Activated CD8-positive, alpha-beta memory T cell treated with anti-CD3 and anti-CD28 coated beads, Interleukin-2, amount 50 U/mL, for 48 hours (primary cell): ENCODE measurements at places on chromosomes 7 and 10.

DNA sequence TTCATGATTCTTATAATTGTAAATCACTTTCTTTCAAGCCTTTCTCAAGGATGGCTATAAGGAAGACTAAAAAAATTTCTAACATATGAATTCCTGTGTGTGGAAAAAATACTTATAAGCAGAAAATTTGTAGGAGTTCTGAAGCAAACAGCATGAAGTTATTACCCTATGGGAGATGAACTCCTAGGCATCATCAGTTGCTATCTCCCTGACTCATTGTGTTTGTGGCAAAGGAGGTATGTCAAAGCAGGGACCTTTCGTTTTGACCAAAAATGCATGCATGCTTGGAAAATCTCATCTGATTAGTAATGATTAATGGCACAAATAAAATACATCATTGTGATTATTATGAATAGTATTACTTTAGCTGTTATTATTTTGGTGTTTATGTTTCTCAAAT lies 59.4 kb downstream of the CALCR start:
- DNase-seq = no peak

- no peak for DNase-seq
Measured at GRCh38 chr7:131354390-131354789, 26.7 kb downstream of the MKLN1 start.

- DNase-seq = no peak
Measured at GRCh38 chr7:90857603-90858002, 261.5 kb downstream of the CDK14 start.

DNA sequence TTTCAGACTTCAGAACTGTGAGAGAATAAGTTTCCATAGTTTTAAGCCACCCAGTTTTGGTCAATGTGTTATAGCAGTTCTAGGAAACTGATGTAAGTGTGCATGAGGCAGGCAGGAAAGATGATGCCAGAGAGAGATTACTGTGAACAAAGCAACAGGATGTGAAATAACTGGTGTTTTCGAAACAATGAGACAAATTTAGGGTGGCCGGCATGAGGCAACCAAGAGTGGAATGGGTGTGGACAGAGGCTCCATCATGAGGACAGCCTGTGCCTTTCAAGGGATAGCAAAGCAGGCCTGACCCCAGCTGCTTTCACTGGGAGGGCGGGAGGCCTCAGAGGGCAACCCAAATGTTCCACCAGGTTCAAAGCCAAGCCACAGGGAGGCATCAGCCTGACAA lies 67.3 kb upstream of the UCN3 start:
- no peak for DNase-seq

GRCh38 chr10:97462309-97462708 lies 16.3 kb downstream of the ZDHHC16 start:
- DNase-seq = no peak

GRCh38 chr7:72187179-72187578 lies 225.0 kb downstream of the CALN1 start:
- no peak for DNase-seq

DNA sequence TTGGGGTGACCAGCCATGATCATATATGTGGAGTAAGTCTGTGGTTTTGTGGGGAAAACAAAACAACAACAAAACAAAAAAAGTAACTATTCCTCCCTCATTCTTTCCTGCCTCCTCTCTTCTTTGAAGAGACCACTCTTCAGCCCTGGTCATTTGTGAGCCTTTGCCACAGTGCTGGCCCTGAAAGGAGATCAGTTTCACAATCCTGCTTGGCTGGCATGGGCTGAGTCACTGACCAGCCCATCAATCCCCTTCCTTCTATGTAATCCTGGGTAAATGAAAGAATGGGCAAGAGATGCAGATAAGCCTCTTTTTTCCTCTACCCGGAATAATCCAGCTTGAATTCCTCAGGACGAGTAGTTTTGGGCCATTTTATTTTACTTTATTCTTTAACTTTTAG lies 13.6 kb downstream of the CSTF2T start:
- DNase-seq = no peak

GRCh38 chr7:99325001-99325493 lies 651 bp upstream of the ARPC1A start:
- DNase-seq = no peak

- no peak for DNase-seq
Measured at GRCh38 chr10:76444034-76444800, 1012.8 kb downstream of the LRMDA start.

GRCh38 chr10:44946205-44946604 lies 13.4 kb upstream of the RASSF4 start:
- DNase-seq = no peak

DNA sequence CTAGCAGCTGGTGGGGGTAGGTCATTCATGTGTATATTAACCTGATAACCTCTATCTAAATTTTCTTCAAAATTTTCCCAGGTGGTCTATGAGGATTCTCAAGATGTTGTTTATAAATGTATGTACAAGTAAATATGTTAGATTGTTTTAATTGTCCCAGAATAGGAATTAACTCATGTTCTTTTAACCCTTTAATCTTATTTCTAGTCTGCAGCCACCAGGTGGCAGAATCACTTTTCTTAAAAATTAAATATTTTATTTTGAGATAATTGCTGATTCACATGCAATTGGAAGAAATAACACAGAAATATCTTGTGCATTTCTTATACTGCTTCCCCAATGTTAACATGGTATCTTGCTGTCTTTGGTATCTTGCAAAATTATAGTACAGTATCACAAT lies 589.5 kb downstream of the ARL4A start:
- no peak for DNase-seq

DNA sequence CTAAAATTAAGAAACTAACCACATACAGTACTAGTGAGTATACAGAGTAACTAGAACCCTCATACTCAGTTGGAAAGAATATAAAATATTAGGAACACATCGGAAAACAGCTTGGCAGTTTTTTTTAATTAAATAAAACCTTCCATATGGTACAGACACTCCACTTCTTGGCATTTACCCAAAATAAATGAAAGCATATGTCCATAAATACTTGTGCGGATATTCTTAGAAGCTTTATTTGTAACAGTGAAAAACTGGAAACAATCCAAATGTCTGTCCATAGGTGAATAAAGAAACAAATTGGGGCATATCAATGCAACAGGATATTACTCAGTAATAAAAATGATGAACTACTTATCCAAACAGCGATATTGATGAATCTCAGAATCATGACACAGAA lies 410.0 kb downstream of the HTR7 start:
- no peak for DNase-seq

DNA sequence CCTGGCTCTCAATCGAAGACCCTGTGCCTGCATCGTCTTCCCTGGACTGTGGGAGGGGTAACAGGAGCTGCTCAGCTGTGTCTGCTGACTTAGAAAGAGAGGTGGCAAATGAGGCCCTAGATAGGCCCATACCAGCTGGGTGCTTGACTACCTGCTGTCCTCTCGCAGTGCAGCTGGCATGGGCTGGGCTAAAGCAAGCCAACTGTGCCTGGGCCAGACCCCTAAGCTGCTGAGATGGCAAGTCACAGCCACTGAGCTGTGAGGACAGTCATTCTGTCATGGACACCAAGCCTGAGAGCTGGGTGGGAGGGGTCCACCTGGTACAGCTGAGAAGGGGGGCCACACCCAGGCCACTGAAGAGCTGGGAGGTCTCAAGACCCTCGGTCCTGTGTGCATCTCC lies 45.8 kb upstream of the AQP1 start:
- no peak for DNase-seq

DNA sequence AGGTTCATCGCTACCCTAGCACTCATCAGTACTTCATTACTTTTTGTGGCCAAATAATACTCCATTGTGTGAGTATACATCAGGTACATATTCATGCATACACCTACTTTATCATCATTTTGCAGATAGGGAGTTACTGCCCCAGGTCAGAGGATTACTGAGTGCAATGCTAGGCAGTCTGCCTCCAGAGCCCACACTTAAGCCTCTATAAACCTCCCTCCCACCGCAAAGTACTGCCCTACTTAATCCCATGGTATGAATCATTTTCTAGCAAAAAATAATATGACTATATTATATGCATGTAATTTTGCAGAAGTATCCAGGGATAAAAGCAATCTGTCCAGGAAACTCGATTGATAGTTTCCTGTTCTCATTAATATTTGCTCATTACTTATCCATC lies 194.3 kb downstream of the GRID1 start:
- no peak for DNase-seq

GRCh38 chr7:34575006-34575405 lies 83.0 kb upstream of the NPSR1 start:
- DNase-seq = no peak

DNA sequence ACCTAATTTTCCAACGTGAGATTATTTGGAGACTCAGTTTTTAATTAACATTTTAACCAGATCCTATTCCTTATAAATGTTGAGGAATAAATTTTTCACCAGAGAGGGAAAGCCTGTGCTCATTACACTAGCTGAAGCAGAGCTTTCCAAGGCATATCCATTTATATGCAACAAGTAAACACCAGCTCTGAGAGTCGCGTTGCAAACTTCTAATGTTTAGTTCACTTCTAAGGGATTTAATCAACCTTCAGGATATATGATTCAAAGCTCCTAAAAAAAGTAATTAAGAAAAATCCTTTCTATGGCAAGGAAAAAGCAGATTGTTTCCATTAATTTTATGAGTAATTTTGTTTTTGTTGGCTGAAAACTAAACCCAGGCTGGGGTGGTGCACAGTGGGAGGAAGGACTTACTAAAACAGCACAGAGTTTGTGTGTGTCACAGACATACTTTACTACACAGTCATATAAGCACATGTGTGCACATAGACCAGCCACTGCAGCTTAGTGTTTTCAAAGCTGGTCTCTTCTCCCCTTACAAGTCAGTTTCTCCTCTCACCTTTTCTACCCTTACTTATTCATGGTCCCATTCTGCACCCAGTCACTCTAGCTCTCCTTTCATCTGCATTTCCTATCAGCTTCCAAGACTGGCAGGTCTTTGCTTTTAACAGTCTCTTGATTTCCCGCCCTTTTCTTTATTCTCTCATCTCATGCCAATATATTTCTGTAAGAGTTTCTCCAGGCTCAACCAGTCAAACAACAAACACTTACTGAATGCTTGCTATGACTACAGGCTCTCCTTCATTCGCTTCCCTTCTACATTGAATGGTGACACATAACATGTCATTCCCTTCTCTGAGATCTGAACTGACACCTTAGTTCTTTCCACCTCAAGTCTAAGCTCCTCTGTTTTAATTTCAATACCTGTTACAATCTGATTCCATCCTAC lies 81.1 kb upstream of the FZD1 start:
- DNase-seq = no peak
